ENCODE measurements at places on chromosomes 12 and 14. TPM values are rescaled to one million over a fixed set of nuclear protein-coding genes. Genes with fewer than 3 reads are reported as not detected.

The PPP1R1A gene
- total RNA-seq = not detected

The RTL1 gene
- total RNA-seq = not detected

The NAA30 gene
- total RNA-seq = 18.8 TPM

The CLEC4D gene
- total RNA-seq = not detected

The SLC35F4 gene
- total RNA-seq = not detected

The PPM1H gene
- not detected for total RNA-seq

The CLEC6A gene
- not detected for total RNA-seq

The ADSS1 gene
- total RNA-seq = 0.98 TPM

The SMAGP gene
- 3.1 TPM for total RNA-seq

The RASAL1 gene
- total RNA-seq = 0.35 TPM

The NTF3 gene
- total RNA-seq = not detected

The DAO gene
- total RNA-seq = not detected

The SERPINA9 gene
- not detected for total RNA-seq

The FOXG1 gene
- not detected for total RNA-seq

The CCDC197 gene
- total RNA-seq = 0.45 TPM

The ARMH4 gene
- not detected for total RNA-seq

The PZP gene
- not detected for total RNA-seq

The HOXC12 gene
- total RNA-seq = not detected

The COQ10A gene
- total RNA-seq = 12.8 TPM

The TEDC1 gene
- total RNA-seq = 47.0 TPM

The ATL1 gene
- 0.86 TPM for total RNA-seq

The TAS2R13 gene
- total RNA-seq = 0.23 TPM

The TRPV4 gene
- total RNA-seq = not detected

The COX8C gene
- not detected for total RNA-seq

The TSFM gene
- 28.9 TPM for total RNA-seq

The KRT86 gene
- total RNA-seq = 0.30 TPM

The GARIN6 gene
- not detected for total RNA-seq

The CLEC1B gene
- total RNA-seq = not detected

The CPNE6 gene
- total RNA-seq = not detected

The AQP5 gene
- not detected for total RNA-seq

The ADIPOR2 gene
- 63.8 TPM for total RNA-seq

The AQP6 gene
- not detected for total RNA-seq

The BLTP3B gene
- 40.4 TPM for total RNA-seq

The FITM1 gene
- 1.4 TPM for total RNA-seq

The ERBB3 gene
- total RNA-seq = 2.5 TPM

The RFLNA gene
- total RNA-seq = not detected

The TAS2R46 gene
- 0.43 TPM for total RNA-seq

The CELA1 gene
- not detected for total RNA-seq

The RGS6 gene
- 3.1 TPM for total RNA-seq

The LIN7A gene
- total RNA-seq = not detected

The TAS2R9 gene
- not detected for total RNA-seq

Measured in activated CD4-positive, alpha-beta memory T cell treated with anti-CD3 and anti-CD28 coated beads, Interleukin-2, amount 10 ng/mL, durations not matched to agents 7 days and 5 days (primary cell).